Dermis microvascular lymphatic vessel endothelial cell (primary cell): ENCODE measurements at places on chromosomes 13 and 19. TPM values are rescaled to one million over a fixed set of nuclear protein-coding genes. Genes with fewer than 3 reads are reported as not detected.

DNA sequence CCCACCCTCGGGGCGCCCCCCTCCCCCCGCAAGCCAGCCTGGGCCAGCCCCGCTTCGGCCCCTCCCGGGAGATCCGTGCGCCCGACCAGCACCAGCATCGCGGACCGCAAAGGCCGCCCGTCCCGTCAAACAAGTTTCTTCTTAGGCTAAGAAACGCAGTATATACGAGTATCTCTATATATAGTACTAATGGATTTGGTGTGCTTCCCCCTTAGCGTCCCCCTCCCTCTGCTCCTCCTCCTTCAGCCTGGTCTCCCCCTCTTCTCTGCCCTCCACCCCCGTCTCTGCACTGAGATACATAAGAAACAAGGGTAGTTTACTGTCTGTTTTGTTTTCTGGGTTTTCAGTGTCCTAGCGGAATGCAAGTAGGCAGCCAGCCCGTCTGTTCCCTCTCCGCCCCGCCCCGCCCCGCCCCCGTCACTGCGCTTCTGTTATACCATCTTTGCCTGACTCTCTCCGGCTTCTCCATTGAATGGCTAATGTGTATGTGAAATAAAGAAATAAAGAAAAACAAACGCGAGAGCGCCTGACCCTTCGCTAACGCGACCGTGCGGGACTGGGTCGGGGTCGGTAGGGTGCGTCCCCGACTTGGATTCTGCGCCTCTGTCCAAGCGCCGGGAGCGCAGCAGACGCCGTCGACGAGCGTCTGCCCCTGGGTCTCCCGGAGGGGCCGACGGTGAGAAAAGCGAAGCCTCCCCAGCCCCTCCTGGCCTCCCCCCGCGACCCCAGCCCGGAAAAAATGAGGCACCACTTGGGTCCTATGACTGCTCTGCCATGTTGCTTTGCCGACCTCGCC, 4.2 kb downstream of the LYL1 start:
- DNase-seq = no peak

CNFN gene
- 0.13 TPM in 1 of 2 replicates, not detected in the other for total RNA-seq

- no peak for DNase-seq
These were observed 438.7 kb upstream of the MIR17HG start for GRCh38 chr13:90908792-90909191.

DNA sequence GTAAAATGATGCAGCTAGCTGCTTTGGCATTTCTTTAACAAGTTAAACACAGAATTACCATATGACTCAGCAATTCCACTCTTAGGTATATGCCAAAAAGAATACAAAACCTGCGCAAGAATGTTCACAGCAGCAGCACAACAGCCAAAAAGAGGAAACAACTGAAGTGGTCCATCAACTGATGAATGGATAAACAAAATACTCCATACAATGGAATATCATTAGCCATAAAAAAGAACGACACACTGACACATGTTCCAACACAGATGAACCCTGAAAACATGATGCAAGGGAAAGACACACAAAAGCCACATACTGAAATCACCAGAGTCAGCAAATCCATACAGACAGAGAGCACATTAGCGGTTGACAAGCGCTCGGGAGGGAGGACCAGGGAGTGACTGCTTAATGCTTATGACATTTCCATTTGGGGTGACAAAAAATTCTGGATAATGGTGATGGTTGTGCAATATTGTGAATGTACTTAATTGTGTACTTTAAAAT, 3.0 kb downstream of the PCID2 start:
- DNase-seq = peak; percentile 72

DNA sequence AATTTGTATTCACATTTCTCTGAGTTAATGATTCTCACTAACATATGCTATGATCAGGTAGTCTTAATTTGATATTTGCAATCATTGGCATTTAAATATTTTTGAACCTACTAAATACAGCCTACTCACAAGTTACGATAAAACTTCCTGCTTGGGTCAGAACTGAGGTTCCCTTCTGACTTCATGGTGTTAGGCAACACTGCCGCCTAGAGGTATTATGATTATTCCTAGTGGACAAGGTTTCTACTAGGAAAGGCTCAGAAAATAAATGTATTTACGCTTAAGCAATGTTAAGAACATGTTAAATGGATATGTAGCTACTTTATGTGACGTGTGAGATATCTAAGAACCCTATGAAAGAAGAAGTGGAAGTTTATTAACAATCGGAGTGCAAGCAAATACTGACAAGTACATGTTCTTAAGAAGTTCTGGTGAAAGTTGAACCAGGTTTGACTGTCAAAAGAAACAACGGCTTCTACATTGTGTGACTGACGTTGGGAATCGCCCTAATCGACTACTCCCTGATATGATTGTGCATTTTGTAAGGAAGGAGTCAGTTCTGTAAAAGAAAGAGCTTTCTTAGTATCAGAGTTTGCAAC, 1395.8 kb downstream of the SLITRK5 start:
- no peak for DNase-seq

- no peak for DNase-seq
These were observed 43.1 kb downstream of the SERP2 start for GRCh38 chr13:44416744-44417143.

GGN gene
- total RNA-seq = under 0.01 and 0.26 TPM in 2 replicates

PTPRS gene
- total RNA-seq = 20.5 and 81.2 TPM in 2 replicates

GRCh38 chr13:50599046-50599445, 244.4 kb downstream of the DLEU7 start:
- no peak for DNase-seq

- no peak for DNase-seq
These were observed 9.8 kb upstream of the CLN5 start for GRCh38 chr13:76982061-76982460.

- no peak for DNase-seq
These were observed 198.2 kb upstream of the TMTC4 start for GRCh38 chr13:100872761-100873160.

ZNF865 gene
- total RNA-seq = 0.39 and 1.5 TPM in 2 replicates

DNA sequence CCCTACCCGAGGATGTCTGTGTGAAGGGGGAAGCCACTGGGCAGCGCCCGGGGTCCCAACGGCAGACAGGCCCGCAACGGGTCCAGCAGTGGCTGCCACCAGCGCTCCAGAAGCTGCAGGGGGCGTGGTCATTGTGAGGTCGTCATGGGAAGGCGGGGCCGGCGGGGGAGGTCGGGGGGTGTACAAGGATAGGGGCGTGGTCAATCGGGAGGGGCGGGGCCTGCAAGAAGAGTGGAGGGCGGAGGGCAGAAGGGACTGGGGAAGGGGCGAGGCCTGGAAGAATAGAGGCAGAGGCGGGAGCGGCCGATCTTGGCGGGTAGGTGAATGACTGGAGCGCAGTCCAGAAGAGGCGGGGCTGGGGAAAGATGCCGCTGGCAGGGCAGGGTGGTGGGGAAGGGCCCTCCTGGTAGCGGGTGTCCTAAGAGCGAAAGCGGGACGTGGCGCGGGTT, 4.4 kb downstream of the FUZ start:
- DNase-seq = peak; percentile 62

DNA sequence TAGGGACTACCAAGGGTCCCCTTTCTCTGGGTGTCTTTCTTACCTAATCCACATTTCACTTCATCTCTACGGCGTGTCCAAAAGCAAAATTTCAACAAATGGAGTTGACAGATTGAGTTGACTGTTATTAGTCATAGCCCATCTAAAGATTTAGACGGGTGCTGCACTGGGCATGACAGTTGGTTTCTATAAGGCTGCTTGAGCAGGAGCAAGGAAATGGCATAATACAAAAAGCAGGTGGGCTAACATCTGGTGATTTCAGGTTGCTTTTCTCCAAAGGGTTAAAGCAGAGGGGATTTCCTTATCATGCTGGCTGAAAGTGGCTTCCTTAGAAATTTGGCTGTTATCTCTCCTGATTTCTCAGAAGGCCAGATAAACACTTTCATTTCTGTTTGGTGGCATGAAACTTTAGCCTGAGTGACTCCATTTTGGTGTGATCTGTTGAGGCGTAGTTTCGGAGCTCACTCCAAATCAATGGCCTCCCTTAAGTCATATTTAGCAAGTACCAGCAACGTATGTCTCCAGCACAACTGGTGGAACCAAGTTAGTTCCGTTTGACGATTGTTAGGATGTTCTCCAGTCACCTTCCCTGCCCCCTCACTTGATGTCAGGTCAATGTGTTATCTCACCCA, 440.4 kb downstream of the FGF9 start:
- DNase-seq = no peak

GRCh38 chr19:35122687-35123551, 7.3 kb downstream of the FXYD3 start:
- DNase-seq = no peak

DNA sequence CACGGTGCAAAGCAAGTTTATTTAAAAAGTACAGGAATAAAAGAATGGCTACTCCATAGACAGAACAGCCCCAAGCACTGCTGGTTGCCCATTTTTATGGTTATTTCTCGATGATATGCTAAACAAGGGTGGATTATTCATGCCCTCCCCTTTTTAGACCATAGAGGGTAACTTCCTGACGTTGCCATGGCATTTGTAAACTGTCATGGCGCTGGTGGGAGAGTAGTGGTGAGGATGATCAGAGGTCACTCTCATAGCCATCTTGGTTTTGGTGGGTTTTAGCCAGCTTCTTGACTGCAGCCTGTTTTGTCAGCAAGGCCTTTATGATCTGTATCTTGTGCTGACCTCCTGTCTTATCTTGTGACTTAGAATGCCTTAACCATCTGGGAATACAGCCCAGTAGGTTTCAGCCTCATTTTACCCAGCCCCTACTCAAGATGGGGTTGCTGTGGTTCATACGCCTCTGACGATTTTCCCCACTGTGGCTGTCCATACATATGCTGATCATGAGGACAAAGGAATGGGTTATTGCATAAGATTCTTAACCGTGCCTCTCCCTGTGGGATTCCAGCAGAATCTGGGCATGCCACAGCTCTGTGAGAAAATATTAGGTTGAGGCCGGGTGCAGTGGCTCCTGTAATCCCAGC, 36.9 kb upstream of the ZNF507 start:
- DNase-seq = no peak

DNA sequence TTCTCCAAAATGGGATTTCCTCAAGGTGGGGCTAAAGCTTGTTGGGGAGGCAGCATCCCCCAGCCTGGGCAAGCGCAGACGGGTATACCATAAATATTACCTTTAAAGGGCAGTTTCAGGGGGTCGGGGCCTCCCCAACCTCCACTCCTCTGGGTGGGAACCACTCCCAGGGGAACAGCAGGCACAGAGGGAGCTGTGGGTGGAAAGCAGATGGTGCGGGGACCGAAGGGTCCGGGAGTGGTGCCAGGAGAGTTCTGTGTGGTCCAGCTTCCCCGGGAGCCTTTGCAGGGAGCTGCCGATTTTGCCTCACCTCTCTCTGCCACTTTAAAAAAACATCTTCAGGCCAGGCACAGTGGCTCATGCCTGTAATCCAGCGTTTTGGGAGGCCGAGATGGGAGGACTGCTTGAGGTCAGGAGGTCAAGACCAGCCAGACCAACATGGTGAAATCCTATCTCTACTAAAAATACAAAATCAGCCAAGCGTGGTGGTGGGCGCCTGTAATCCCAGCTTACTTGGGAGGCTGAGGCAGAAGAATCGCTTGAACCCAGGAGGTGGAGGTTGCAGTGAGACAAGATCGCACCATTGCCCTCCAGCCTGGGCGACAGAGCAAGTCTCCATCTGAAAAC, 5.5 kb downstream of the MAST3 start:
- DNase-seq = no peak
